ENCODE measurements at places on chromosomes 12 and 14.
A peak's percentile ranks its signal among the peaks of the same experiment; 100 is the strongest.

- DNase-seq: peak; percentile 63
These were observed 84.4 kb downstream of the C2CD5 start for GRCh38 chr12:22459838-22460490.

DNA sequence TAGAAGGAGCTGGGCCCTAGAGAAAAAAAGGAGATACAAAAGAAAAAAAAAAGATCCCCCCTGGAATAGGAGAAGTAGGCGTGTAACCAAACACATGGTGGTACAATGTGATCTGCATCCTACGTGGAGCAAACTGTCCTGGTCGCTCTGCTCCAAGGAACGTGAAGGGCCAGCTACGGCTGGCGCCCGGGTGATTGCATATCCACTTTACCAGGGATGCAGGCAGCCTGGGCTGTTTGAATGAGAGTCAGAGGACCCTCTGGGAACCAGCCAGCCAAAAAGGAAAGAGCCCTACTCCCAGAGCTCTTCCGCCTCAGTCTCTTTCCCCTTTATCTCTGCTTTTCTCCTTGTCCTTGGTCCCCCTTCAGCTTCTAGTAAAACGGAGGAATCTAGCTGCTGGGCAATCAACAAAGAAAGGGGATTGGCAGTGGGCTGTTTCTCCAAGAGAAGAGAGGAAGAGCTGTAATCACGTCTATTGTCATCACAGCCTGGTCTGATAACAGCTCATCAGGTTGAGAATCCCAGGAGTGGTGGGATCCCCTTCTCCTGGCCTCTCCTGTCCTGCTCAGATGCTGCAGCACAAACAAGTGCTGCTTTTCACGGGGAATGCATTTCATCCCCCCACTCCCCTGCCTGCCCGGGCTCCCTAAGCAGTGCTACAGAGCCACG is 156.0 kb downstream of the ADCK1 start:
- no peak for DNase-seq

GRCh38 chr12:28710882-28711281 is 438.2 kb upstream of the FAR2 start:
- no peak for DNase-seq

- no peak for DNase-seq
These were observed 2.3 kb downstream of the MMP14 start for GRCh38 chr14:22838631-22839041.

- no peak for DNase-seq
These were observed 1.6 kb downstream of the ATP6V1D start for GRCh38 chr14:67357969-67358354.

DNA sequence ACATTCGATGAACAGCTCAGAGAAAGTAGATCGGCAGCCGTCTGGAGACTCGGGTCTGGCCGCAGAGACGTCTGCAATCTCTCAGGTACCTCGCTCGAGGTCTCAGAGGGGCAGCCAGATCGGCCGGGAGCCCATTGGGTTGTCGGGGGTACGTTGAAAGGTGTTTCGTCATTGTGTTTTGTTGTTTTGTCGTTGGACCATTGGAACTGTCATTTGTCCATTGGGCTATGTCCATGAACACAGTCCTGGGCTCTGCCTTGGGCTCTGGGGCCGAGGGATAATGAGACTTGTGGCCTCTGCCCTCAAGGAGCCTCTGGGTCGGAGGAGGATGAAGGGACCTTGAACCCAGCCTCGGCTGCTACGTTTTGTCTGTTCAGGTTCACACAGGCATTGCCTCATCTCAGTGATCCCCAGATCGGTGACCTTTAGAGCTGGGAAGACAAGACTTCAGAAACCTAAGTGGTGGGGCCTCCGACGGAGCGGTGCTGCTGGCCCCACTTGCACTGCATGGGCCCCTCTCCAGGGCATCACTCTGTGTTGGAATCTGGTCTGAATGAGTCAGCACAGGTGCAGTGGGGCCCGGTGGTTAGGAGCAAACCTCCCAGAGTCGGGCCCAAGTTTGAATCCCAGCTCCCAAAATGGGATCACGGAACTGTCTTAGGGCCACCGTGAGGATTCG is 23.6 kb upstream of the MLXIP start:
- no peak for DNase-seq

Measured in MM.1S (cell line).